Stimulated activated CD8-positive, alpha-beta memory T cell treated with anti-CD3 and anti-CD28 coated beads, Interleukin-4, amount 100 ng/mL, for 4 hours (primary cell): ENCODE measurements at places on chromosomes 7 and 10.

- no peak for DNase-seq
These were observed at the start of gene DGKI for GRCh38 chr7:137846827-137847567. Gene DGKI, minus strand, starts transcription at chr7:137846974.

- no peak for DNase-seq
These were observed 12.6 kb downstream of the HPS1 start for GRCh38 chr10:98433881-98434732.

DNA sequence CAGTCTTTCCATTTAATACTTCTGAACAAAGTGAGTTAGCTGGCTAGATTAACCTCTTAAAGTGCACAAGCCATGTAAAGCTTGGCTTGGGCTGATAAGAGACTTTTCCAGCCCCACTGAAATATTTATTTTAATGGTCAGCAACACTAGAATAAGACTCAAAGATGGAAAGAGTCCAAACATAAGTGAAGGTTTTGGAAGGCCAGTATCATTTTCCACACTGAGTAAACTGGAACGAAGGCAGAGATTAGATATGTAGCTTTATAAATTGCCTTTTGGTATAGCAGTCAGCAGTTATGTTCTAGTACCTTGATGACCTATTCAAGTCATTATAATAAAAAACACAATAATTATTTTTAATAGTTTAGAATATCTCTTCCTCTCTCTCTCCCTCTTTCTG, 102.2 kb downstream of the HDAC9 start:
- no peak for DNase-seq

- DNase-seq, result no peak
These were observed 11.6 kb downstream of the ADCK2 start for GRCh38 chr7:140684066-140684950.

DNA sequence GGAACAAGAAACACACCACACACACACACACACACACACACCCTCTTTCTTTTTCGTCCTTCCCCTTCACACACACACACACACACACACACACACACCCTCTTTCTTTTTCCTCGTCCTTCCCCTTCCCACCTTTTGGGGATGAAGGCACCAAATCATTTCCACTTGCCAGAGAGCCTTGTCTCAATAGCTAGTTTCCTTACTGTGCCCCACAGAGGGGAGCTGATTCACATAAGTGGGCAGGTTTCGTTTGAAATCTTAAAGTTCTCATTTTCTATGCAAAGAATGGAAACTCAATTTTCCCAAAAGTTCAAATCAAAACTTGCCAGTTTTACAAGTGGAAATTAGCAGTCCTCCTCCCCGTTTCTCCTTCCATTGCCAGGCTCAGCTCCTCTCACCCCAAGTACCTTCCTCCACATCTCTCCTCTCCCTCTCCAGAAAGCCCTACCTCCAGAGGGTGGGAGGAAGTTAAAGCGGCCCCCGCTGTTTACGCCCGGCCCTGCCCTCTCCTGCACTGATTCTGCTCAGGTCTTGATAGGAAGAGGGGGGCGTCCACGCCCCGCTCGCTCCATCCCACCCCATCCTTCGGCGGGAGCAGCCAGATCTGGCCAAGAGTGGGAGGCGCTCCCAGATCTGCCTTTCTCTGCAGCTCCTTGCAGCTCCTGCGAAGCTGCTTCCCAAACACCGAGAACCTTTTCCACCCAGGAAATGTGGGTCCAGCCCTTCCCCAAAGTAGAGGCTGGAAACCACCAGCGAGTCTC, 1.3 kb downstream of the CTTNBP2 start:
- no peak for DNase-seq

DNA sequence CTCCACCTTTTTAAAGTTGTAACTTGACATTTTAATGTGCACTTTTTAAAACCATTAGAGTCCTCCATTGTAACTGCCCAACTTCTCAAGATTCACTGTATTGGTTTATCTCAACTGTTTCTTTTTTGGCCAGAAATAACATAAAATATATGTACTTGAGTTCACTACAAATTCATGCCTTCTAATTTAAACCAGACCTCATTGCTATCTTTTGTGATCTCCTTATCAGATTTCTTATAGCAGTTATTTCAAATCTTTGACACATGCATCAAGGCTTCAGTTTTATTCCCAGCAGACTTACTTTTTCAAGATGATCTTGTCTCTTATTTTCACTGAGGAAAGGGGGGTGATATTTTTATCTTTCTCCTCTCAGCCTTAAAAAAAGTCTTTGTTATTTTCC, 154.3 kb downstream of the PHF14 start:
- no peak for DNase-seq

DNA sequence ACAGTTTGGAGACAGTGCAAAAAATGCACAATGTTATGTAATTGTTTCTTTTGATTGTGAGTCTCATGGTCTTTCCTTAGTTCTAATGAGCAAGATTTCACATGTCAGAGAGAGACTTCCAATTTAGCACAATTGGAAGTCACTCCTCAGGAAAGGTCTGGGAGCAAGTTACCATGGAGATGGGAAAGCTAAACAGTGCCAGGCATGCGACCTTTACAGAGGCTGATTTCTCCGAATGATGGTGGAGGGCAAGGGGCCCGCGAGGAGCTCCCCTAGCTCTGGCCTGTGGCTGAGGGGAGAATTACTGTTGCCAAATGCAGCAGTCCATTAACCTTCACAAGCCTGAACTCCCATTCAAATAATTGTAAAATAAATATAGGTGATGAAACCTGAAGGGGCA, 59.3 kb downstream of the CDCA7L start:
- no peak for DNase-seq
